Midbrain (tissue), 1 donor: ENCODE measurements at places on chromosomes 6 and 20.

GRCh38 chr6:11188161-11188915 is 44.1 kb downstream of the NEDD9 start:
- no peak for DNase-seq

GRCh38 chr6:105318660-105319059 is 84.2 kb downstream of the PREP start:
- DNase-seq: no peak

- no peak for DNase-seq
Measured at GRCh38 chr20:3177746-3178485, 4.6 kb upstream of the LZTS3 start.

GRCh38 chr20:42046371-42047085 is 428.4 kb upstream of the CHD6 start:
- DNase-seq: no peak

GRCh38 chr6:9139746-9140145 is 704.4 kb upstream of the SLC35B3 start:
- DNase-seq: no peak

DNA sequence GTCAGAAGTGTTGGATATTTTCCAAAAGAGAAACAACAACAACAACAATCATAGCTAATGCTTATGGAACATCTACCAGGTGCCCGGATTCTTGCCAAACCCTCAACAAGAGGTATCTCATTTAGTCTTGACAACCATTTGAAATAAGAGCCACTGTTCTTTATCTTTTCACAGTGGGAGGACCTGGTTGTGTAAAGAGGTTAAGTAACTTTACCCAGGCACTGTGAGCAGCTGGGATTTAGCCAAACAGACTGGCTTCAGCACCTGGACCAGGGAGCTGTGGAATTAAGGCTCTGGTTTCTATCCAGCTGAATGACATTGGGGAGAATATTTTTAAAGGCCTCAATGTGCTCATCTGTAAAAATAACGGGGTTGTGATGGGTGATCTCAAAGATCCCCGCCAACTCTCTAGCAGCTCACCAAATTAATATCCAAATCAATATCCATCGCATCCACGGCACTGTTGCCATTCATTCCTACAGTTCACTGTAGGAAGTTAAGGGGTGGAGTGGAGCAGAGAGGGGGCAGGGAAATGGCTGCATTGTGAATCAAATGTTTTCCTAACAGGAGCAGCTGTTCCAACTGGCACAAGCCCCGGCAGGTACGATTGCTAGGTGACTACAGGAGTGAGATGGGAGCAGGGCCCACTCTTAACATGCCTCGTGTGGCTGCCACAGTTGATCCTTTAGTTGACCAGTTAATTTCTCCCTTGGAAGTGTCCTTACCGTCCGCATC is 61.8 kb downstream of the GCNT2 start:
- DNase-seq: no peak

DNA sequence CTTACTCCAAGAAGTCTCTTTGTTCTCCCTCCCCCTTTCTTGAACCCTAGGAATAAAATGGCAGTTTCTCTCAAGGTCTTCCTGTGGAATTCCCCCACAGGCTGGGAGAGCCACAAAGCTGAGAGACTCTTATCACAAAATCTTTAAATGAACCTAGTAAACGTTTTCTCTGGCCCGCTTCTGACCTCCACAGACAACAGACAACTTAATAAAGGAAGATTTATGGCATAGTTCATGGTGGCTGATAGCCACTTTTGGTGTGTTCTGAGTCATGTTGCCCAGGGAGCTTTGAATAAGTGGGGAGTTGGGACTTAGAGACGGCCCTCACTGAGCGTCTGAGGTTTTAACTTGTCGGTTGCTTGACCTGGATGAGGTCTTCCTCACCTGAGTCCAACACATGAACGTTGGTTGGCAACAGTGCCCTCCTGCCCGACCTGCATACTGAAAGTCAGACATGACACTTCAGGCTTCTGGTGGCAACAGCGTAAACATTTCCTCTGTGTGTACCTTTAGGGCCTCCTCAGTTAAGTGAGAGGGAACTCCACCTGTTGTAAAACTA is 124.1 kb downstream of the FOXO3 start:
- no peak for DNase-seq

GRCh38 chr6:45836984-45837383 is 178.7 kb downstream of the CLIC5 start:
- no peak for DNase-seq

DNA sequence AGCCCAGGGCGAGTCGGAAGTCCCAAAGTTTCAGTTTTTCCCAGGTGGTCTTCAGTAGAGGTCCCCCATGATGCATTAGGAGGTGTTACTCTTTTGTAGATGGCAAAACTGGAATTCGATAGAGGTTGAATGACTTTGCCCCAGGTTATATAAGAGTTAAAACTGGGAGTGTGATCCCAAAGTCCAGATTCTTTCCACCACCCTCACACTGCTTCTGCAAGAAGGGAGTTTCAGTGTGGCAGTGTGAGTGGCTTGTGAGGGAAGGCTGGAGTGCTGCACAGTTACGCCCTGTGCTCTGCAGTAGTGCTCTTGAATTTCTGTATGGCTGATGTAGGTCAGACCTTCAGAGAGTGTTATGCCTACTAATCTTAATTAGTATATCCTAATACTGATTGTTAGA is 29.8 kb downstream of the NDUFAF5 start:
- no peak for DNase-seq

DNA sequence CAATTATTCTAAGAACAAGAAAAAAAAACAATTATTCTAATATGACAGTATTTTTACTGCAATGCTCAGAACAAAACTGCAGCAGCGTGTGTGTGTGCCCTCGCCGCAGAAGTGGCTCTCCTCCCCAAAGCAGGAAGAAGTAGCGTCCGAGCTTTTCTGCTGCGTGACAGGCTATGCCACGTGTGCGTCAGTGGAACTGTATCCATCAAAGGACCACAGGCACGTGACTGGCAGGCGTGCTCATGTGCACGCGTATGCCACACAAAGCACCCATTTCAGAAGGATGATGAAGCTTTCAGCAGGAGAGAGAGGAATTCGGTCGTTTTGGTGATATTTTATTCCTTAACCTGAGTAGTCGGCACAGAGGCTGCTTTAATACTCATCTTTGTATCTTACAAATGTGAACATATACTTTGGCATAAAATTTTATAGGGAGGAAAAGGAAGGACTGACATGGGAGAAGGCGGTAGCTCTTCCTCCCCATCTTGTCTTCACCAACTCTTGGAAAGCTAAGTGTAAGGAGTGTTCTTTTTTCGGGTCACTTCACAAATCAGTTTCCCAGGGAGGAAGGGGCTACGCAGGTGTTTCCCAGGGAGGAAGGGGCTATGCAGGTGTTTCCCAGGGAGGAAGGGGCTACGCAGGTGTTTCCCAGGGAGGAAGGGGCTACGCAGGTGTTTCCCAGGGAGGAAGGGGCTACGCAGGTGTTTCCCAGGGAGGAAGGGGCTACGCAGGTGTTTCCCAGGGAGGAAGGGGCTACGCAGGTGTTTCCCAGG is 3.4 kb downstream of the TCFL5 start:
- DNase-seq: peak; percentile 49

- DNase-seq: no peak
Measured at GRCh38 chr6:161389756-161390155, 115.9 kb upstream of the AGPAT4 start.

DNA sequence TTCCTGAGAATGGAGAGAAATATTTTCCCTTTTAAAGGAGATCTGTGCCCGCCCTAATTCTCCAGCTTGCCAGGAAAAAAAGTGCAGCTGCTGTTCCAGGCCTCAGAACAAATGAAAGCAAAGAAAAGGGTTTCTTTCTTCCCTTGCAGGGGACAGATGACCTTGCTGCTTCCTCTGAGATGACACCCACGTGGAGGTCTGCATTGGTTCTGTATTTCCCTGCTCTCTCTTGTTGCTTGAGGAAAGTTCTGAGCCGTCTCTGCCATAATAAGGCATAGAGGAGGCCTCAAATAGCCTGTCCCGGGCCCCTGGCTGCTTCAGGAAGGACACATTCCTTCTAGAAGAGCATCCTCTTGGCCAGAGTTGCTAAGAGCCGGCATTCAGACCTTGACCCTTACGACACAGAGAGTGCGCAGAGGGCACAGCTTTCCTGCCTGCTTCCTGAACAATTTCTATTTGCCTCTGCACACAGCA is 501.8 kb upstream of the SULF2 start:
- DNase-seq: peak; percentile 13

DNA sequence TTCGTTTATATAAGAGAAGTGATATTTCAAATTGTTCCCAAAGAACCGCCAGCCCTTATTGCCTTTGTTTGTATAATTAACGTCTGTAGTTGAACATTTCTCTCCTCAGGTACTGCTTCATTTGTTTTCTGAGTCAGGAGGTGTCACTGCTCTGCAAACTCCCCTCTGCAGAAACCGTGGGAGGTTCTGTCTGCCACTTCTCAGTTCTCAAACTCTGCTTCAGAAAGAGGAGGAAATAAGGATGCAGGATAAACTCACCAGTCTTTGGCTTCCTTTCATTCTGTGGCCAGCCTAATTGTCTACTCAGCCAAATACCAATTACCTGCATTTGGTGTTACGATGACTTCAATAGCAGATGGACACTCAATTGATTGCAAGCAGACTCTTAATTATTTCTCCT is 149.8 kb downstream of the PAK5 start:
- no peak for DNase-seq

GRCh38 chr20:5670036-5670536 is 80.1 kb upstream of the SHLD1 start:
- DNase-seq: no peak

DNA sequence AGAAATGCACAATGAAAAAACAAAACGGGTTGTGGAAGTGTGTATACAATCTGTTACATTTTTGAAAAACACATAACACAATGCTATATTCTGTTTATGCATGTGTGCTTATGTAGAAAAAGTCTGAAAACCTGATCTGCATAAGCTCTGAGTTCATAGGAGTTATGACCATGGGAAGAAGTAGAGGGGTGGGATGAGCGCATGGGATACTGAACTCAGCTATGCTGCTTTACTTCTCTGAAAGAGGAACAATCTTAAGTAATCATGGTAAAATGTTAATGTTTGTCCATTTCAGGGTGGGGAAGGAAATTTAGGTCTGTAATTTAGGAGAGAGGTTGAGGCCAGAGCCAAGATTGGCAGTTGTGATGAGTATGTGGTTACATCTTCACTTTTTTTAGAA is 126.8 kb downstream of the MTHFD1L start:
- DNase-seq: no peak

- no peak for DNase-seq
Measured at GRCh38 chr20:10823585-10823984, 149.8 kb upstream of the JAG1 start.
